T47D (cell line): ENCODE measurements at places on chromosomes 2 and 18.

DNA sequence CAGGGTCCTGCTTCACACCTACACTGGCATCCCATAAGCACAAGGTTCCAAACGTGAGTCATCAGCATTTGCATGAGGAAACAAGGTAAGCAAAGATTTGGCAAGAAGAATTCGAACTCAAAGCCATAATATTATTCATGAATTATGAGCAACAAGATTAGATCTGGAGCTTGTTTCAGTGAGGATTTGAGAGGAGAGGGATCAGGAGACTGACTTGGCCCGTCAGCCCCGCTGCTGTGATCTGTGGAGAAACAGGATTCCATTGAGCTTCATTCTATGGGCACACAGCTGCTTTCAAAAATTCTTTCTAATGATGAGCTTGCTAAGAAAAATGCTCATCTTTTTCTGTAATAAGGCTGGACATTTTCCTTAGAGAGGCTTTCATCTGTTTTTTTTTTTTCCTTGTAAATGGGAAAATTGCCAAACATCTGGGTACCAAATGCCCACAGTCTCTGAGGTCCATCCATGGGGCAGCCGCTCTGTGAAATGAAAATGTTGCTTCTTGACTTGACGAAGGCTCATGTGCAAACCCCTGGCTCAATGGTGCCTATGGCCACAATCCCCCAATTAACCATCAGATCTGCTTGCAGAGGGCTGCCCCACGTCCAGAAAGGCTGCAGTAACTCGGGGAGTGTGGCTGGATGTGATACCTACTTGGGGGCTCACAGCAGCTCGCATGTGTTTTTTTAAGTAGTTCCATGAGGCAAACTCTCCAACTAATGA lies 179.3 kb downstream of the TMEM18 start:
- no peak for DNase-seq

DNA sequence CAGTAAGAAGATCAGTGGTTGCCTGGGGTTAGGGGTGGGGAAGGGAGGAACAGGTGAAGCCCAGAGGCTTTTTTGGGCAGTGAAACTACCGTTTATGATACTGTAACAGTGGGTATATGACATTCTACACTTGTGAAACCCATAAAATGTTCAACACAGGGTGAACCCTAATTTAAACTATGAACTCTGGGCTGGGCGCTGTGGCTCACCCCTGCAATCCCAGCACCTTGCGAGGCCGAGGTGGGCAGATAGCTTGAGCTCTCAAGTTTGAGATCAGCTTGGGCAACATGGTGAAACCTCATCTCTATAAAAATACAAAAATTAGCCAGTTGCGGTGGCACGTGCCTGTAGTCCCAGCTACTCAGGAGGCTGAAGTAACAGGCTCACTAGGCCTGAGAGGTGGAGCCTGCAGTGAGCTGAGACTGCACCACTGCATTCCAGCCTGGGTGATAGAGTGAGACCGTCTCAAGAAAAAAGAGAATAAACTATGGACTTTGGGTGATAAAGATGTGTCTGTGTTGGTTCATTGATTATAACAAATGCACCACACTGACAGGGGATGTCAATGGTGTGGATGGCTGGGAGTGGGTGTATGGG lies 17.6 kb upstream of the USP14 start:
- no peak for DNase-seq

DNA sequence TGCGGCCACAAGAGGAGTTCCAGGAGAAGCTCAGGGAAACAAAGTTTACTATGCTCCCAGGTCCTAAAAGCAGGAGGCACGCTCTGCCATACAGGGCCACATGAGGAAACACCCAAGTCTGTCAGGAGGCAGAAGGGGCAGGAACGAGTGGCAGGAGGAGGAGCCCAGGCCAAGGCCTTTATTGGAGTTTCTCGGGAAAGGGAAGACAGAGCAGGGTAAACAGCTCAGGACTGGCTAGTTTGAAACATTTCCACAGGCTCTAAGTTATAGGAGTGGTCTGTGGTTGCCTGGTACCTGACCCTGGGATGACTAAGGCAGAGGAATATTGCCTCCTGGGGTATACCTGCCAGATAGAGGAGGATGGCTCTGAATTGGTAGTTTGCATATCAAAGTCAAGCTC lies 3.7 kb upstream of the ZNF638 start:
- DNase-seq = peak; percentile 61

- no peak for DNase-seq
Measured at GRCh38 chr2:149383340-149383739, 53.0 kb downstream of the LYPD6 start.

- DNase-seq = no peak
Measured at GRCh38 chr2:224753743-224754540, 37.8 kb upstream of the CCDC195 start.

GRCh38 chr2:161351678-161352077 lies 43.5 kb downstream of the PSMD14 start:
- no peak for DNase-seq

DNA sequence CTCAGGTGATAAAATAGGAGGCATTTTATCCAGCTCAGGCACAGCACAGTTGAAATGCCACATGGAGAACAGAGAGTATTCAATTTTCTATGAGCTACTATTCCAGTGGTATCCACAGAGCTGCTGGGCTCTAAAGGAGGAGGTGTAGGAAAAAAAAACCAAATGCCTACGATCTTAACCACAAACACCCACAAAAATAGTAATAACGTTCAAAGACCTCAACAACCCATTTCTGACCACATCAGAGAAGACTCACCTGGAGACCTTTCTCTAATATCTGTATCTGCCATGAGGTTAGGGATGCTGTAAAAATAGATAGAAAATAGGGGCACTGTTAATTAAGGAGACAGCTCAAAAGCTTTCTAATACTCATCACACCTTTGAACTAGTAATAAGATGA lies 294.6 kb upstream of the PARD3B start:
- no peak for DNase-seq

GRCh38 chr2:45572979-45573378 lies 38.1 kb downstream of the SRBD1 start:
- DNase-seq = no peak

GRCh38 chr2:186716899-186717298 lies 23.0 kb downstream of the FAM171B start:
- no peak for DNase-seq

DNA sequence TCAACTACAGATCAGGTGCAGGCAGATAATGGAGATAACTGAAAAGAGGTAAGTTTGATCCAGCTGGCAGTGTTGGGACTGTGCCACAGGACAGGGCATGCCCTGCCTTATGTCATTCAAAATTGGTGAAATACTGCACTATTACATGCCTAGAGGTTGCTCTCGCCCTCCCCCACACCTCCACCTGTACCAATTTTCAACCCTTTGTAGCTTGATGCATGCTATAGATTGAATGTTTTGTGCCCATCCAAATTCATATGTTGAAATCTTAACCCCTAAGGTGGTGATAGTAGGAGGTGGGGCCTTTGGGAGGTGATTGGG lies 72.1 kb upstream of the LYPD6B start:
- DNase-seq = no peak

DNA sequence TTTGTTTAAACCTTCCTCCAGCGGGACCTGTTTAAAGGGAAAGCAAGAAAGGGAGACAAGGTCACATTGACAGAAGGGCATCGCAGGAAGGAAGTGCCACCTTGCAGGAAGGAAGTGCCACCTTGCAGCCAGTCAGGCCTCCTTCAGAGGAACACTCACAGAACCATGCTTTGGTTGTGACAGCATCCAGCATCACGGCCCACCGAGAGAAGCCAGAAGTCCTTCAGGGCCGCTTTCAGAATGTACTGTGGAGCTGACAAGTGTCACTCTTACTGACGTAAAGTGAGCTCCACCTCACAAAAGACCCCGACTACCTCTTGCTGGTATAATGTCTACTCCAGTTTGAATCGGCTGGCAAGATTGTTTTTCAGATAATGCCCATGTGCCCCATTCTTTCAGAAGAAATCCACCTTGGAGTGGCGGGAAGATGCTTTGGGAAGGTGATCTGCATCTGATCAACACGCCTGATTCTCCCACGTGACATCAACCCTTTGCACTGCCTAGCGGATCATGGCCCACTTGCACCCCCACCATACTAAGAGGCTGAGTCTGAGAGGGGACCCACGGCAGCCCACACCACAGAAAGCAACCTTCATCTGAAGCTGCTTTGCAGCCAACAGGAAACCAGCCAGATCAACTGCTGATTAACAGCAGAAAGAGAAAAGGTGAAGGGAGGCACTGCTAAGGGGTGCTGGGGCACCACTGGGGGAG lies 99.8 kb downstream of the UXS1 start:
- DNase-seq = no peak

GRCh38 chr2:206190111-206190510 lies 30.4 kb downstream of the EEF1B2 start:
- no peak for DNase-seq

DNA sequence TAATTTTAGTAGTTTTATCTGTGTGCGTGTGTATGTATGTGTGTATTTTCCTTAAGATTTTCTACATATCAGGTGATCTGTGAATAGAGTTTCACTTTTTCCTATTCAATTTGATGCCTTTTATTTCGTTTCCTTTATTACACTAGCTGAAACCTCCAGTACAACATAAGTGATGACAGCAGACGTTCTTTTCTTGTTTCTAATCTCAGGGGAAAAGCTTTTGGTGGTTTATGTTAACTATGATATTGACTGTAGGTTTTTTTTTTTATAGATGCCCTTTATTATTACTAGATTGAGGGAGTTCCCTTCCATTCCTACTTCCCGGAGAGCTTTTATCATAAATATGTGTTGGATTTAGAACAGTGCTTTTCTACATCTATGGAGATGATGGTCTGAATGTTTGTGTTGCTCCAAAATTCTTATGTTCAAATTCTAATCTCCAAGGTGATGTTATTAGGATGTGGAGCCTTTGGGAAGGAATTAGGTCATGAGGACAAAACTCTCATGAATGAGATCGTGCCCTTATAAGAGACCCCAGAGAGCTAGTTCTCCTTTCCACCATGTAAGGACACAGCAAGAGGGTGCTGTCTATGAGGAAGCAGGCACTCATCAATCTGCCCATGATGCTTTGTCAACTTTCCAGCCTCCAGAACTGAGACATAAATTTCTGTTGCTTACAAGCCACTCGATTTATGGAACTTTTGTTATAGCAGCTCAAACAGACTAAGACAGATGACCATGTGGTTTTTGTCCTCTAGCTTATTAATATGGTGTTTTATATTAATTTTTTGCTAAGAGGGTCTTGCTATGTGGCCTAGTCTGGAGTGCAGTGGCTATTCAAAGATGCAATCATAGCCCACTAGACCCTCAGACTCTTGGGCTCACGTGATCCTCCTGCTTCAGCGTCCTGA lies 5.9 kb upstream of the RHBDD1 start:
- no peak for DNase-seq

- DNase-seq = no peak
Measured at GRCh38 chr18:56789004-56789888, 138.1 kb downstream of the WDR7 start.

DNA sequence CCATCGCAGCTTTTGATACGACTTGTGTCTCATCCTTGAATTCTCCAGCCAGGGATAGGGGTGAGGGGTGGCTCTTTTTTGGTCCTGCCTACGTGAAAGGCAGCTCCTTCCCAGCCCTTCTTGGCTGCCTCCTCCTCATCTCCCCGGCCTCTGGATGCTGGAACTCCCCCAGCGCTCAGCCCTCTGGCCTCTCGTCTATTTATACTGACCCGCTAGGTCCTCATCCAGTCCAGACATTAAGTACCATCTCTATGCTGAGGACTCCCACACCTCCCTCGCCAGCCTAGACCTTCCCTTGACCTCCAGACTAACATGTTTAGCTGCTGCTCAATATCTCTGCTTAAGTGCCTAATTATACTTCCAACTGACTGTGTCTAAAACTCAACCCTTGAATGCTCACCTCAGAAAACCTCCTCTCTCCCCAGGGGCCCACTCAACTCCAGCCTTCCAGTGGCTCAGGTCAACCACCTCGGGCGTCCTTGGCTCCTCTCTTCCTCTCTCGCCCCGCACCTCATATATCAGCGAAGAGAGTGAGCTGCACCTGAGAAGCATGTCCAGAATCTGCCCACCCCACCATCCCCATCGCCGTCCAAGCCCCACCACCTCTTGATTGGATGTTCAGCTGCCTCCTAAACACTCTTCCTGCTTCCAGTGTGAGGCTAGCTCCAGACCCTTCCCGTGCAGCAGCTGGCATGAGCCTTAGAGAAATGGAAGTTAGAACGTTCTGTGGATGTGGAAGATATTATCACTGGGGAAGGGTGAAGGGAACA lies 34.8 kb downstream of the TOGARAM2 start:
- DNase-seq = no peak

GRCh38 chr18:43539862-43540261 lies 262.6 kb upstream of the SYT4 start:
- DNase-seq = no peak

DNA sequence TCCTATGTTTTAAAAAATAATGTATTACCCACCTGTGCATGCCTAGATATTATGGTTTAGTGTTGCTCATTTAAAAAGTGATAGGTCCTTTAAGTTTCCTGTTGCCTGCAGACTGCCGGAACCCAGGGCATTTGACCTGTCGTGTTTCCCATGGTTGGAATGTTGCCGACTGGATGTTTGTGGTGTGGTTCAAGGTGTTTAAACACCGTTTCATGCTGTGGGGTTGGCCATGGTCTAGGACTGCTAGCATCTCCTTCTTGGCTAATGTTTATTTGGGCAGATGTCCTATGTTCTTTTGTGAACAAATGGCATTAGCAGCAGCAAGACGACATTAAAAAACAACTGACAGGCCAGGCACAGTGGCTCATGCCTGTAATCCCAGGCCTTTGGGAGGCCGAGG lies 92.9 kb upstream of the LMAN1 start:
- DNase-seq = peak; percentile 24

DNA sequence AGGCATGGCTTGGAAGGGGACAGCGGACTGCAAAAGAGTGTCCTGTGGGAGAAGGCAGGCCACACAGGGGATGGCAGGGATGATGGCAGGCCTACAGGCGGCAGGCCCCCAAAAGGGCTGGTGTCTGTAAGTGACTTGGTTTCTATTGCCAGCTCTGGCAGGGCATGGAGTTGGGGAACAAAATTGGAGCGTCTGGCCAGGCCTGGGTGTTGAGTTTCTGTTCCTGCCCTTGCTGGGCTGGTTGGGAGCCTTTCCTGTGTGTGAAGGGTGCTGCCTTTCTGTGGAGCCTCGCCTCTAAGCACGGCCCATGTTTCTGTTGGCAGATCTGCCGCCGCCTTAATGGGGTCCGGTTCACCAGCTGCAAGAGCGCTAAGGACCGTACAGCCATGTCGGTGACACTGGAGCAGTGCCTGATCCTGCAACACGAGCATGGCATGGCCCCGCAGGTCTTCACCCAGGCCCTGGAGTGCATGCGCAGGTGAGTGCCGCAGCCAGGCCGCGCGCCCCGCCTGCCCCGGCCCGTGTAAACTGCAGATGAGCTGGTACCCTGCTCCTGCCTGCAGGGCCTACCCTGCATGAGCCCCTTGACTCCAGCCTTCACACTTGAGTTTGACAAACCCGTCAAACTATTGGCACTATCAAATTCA lies 31.5 kb downstream of the COA5 start:
- no peak for DNase-seq

DNA sequence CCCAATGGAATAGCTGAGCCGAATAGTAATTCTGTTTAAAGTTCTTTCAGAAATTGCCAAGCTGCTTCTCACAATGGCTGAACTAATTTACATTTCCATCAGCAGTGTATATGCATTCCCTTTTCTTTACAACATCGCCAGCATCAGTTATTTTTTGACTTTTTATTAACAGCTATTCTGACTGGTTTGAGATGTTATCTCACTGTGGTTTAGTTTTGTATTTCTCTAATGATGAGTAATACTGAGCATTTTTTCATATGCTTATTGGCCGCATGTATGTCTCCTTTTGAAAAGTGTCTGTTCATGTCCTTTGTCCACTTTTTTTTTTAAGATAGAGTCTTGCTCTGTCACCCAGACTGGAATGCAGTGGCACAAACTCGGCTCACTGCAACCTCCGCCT lies 100.7 kb downstream of the C2orf74 start:
- no peak for DNase-seq
